ENCODE measurements at places on chromosomes 2 and 18.

DNA sequence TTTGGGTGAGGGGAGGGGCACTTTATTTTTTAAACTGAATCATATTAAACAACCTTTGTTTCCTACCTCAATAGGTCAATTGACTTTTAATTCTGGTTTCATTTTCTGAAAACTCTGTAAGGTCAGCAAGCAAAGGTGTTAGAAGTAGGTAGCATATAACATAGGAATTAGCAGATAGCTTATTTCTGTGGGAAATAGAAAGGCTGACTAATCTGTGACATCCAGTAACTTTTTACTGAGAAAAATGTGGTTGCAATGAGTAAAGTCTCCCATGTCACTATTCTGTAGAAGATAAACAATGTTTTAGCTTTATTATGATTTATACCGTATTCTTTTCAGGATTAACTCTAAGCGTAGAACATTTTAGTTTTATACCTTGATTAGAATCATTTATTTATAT, 240.4 kb downstream of the PLCL1 start:
- no peak for DNase-seq

- DNase-seq, result no peak
Measured at GRCh38 chr2:100761365-100761764, 58.6 kb upstream of the NPAS2 start.

- no peak for DNase-seq
Measured at GRCh38 chr2:74653589-74653984, 460 bp upstream of the SEMA4F start.

- no peak for DNase-seq
Measured at GRCh38 chr2:26978061-26978596, 7.7 kb downstream of the MAPRE3 start.

- DNase-seq, result no peak
Measured at GRCh38 chr18:78082816-78083215, 833.2 kb downstream of the GALR1 start.

Data from activated naive CD4-positive, alpha-beta T cell (primary cell).